ENCODE measurements at places on chromosomes 16 and 17.

- DNase-seq = no peak
Observed at GRCh38 chr16:68291227-68291626, 19.5 kb downstream of the SLC7A6OS start.

- DNase-seq = no peak
Observed at GRCh38 chr16:12925026-12925800, 23.8 kb downstream of the SHISA9 start.

DNA sequence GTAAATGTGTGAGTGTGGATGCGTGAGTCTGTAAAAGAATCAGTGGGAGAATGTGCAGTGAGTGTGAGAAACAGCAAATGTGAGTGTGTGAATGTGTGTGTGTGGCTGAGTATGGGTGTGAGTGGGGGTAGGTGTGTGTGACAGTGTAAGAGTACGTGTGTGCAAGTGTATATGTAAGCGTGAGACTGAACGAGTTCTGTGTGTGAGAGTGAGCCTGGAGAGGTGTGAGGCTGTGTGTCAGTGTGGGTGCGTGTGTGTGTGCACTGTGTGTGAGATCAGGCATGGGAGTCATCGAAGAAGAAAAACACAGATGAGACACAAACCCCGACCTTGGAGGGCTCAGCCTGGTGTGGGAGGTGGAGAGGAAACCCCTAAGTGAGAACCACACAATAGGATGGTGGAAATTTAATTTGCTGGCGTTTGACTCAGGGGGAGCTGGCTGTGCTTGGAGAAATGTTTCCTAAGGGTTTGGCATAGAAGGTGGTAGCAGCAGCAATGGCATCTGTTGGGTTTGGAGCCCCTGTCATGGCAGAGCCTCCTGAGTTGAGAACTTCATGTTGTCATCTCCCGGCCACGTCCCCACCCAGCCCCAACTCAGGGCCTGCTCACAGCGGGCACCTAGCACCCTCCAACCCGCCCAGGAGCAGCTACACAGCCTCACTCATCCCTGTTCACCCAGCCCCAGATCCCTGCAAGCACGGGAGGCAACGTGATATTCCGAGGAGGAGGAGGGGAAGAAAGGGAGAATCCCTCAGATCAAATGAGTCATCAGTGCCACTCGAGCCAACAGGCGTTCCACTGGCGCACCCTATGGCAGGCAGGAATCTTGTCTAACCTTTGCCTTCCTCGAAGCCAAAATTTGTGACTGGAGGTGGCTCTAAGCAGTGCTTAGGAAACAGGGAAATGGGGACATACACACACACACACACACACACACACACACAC lies 14.3 kb upstream of the NUBP1 start:
- peak; percentile 42 for DNase-seq

- DNase-seq = peak; percentile 91
Observed at GRCh38 chr17:41959336-41960095, 7.1 kb upstream of the CNP start.

GRCh38 chr16:51095084-51095881 lies 55.8 kb downstream of the SALL1 start:
- DNase-seq = peak; percentile 7

- DNase-seq = peak; percentile 63
Observed at GRCh38 chr16:84839956-84840355, 20.2 kb downstream of the CRISPLD2 start.

GRCh38 chr17:45689451-45689850 lies 94.7 kb upstream of the CRHR1 start:
- no peak for DNase-seq

DNA sequence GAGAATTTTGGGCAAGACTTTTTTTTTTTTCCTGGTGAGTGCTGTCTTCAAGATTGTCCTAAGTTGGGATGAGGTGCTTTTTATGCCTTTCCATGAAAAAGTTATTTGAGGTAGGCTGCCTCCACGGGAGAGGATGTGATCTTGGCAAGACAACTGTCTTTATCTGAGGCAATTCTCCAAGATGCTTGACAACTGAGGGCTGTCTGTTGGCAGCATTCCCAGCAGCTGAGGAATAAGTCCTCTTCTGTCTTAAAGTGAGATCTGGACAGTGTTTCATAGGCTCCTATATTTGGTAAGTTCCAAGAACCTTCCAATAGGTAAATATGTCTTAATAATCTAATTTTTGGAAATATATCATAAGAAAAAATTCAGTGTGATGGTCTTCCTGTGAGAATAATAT lies 662.0 kb downstream of the CDH11 start:
- no peak for DNase-seq

- DNase-seq = no peak
Observed at GRCh38 chr16:59459806-59460205, 725.7 kb upstream of the GOT2 start.

DNA sequence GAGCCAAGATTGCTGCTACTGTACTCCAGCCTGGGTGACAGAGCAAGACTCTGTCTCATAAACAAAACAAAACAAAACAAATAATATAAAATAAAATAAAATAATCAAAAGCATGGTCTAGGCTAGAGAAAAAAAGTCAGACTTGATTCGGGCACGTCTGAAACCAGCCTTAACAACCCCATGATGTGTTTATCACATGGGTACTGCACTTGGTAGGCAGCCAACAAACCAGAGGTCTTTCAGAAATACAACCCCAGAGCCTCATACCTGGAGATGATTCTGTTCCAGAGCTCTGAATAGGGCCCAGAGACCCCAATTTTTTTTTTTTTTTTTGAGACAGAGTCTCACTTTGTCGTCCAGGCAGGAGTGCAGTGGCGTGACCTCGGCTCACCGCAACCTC lies 9.6 kb upstream of the HAPSTR1 start:
- no peak for DNase-seq

DNA sequence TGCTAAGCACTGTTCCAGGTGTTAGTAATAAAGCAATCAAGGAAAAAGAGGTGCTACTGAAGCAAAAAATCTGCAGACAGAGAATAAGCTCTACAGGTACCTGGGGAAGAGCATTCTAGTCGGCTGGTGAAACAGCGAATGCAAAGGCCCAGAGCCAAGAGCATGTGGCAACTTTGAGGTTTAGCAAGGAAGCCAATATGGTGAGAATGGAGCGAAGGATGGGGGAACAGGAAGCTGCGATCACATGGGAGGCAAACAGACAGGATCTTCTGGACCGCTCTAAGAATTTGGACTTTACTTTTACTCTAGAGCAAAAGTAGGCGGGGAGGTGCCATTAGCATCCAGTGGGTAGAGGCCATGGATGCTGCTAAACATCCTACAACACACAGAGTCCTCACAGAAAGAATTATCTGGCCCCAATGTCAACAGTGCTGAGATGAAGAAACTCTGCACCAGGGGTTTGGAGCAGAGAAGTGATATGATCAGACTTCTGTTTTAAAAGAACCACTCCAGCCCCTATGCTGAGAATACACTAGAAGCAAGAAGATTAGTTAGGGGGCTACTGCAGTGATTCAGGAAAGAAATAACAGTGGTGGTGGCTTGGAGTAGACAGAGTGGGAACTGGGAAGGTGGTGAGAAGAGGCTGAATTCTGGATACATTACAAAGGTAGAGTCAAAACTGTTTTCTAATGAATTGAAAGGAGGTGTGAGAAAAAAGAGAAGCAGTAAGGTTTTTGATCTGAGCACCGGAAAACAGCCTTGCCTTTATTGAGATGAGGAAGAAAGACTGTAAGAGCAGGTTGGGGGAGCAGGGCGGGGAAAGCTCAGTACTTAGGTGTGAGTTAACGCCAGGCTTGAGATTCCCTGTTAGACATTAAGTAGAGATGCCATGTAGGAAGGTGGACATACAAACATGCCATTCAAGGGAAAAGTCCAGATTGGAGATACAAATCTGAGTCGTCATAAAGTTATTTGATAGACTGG lies 11.0 kb downstream of the EFTUD2 start:
- no peak for DNase-seq

DNA sequence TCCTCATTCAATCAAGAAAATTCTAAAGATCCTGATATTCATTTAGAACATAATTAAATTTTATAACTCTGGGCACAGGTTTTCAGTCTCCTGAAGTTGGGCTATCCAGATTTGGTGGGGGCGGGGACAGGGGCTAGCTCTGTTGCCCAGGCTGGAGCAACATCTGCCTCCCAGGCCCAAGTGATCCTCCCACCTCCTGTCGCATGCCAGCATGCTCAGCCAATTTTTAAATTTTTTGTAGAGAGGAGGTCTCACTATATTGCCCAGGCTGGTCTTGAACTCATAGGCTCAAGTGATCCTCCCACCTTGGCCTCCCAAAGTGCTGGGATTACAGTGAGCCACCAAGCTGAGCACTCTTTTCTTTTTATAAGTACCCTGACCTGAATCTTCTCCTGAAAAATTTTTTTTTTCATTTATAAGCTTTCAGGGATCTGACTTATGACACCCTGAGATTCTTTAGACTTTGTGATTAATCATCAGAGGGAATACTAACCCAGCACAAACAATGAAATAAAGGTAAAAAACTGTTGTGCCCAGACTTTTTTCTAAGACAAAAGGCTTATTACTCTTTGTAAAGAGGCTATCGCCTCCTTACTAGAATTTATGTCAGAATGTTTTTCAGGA lies 62.6 kb downstream of the TUBD1 start:
- DNase-seq = no peak

GRCh38 chr17:34997355-34997862 lies 17.1 kb downstream of the LIG3 start:
- DNase-seq = no peak

DNA sequence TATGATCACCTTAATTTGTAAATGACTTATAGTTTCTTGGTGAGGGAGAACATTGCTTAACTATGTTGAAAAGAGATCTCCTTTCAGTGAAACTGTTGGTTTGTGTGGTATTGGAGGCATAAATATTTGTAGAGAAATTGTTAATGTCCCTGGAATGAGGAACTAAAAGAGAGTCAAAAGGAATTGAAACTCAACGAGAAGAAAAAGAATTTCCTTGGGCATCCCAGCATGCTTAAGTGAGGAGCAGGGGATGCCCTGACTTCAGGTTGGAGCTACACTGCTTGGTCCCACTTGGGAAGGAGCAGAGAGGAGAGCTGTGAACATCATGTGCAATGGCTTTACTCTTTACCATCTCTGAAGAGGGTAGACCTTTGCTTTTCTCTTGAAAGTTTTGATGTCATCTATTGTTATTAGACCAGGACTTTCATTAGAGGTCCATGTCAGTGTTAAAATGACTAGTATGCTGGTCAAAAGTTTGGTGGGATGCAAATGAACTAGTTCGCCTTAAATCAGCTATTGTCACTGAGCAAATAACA lies 21.7 kb downstream of the KRT23 start:
- DNase-seq = no peak

DNA sequence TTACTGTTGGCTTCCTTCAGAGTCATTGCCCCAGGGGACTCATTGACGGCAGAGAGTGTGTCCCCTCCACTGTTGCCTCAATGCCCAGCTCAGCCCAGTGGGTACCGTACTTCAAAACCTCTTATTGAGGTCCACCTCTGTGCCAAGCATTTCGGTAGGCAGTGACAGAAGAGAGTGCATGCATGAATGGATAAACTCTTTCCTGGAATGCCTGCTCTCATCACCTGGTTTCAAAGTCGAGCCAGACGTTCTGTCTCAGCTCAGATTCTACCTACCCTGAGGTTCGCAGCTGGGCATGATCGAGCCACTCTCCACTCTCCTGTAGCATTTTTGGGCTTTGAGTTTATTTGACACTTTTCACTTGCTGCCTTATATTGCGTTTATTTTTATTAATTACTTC lies 647.0 kb downstream of the MAF start:
- no peak for DNase-seq

GRCh38 chr17:48441231-48441711 lies 11.3 kb upstream of the SKAP1 start:
- no peak for DNase-seq

- no peak for DNase-seq
Observed at GRCh38 chr16:28191364-28191960, 20.3 kb downstream of the XPO6 start.

DNA sequence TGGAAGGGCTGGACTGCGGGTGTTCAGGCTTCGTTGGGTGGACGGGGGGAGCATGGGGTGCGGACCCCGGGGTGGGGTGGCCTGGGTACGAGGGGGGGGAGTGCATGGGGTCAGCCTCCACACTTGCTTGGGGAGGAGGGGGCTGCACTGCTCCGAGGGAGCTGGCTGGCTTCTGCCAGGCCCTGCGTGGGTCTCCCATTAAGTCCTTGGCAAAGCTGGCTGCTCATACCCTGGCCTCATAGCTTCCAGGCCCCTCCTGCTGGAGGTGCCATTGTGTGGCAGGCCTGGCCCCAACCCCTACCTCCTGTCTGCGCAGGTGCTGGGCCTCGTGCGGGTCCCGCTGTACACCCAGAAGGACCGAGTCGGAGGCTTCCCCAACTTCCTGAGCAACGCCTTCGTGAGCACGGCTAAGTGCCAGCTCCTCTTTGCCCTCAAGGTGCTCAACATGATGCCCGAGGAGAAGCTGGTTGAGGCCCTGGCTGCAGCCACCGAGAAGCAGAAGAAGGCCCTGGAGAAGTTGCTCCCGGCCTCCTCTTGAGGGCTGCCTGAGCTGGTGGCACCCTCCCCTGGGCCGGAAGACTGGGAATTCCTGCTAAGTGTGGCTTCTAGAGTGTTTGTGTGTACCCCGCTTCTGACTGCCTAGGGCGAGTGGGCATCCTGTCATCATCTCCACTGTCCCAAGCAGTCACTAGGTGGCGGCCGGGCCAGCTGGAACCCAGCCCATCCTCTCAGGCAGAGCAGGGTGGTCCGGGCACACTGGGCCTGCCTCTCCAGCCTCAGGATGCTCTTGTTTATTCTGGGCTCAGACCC lies 1.5 kb downstream of the NUDT16L1 start:
- DNase-seq = peak; percentile 23
